ENCODE measurements at places on chromosomes 7 and 10.

- no peak for DNase-seq
These were observed 202.0 kb downstream of the ANK3 start for GRCh38 chr10:60187691-60188090.

GRCh38 chr10:30036341-30036740, 23.0 kb downstream of the JCAD start:
- DNase-seq = peak; percentile 61

- DNase-seq = no peak
These were observed 35.2 kb upstream of the NUB1 start for GRCh38 chr7:151306374-151306773.

GRCh38 chr10:110437761-110438341, 59.9 kb upstream of the DUSP5 start:
- no peak for DNase-seq

DNA sequence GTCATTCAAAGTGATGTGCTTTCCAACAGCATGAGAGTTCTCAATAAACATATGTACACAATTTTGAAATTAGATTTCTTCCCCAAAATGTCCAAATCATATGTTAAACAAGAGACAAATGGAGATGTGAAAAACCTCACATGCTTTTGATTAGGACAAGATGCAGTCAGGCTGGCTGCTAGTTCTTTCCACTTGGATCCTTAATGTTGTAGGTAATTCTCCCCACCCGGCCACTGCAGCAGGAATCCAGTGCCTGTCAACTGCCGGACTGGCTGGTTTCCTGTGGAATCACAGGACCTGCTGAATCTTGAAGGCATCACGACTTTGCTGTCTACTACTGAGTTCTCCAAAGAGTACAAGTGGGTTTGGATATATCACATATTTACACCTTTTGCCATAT, 138.6 kb upstream of the AKR1E2 start:
- no peak for DNase-seq

- peak; percentile 87 for DNase-seq
These were observed 1.8 kb downstream of the PSMG3 start for GRCh38 chr7:1567896-1568510.

DNA sequence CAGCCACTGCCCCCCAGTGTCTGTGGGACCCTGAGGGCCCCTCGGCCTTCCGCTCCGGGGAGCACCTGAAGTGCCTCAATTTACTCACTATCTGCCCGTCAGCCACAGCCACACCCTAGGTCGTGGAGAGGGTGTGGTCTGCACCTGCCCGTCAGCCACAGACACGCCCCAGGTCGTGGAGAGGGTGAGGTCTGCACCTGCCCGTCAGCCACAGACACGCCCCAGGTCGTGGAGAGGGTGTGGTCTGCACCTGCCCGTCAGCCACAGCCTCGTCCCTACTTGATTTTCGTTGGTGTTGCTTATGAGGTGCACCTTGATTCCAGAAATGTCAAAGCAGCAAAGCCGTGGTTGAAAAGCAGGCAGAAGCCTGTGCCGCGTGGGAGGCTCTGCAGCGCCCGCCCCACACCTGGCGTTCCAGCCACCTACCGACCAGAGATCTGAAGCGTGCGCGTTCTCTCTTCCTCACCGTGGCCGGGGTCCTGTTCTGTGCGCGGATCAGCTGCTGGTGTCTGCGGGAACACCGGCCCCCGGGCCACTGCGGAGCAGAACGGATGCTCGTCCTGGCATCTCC, 101.6 kb downstream of the DYNC2I1 start:
- DNase-seq = no peak

GRCh38 chr10:132301371-132302330, 6.1 kb downstream of the STK32C start:
- DNase-seq = no peak

DNA sequence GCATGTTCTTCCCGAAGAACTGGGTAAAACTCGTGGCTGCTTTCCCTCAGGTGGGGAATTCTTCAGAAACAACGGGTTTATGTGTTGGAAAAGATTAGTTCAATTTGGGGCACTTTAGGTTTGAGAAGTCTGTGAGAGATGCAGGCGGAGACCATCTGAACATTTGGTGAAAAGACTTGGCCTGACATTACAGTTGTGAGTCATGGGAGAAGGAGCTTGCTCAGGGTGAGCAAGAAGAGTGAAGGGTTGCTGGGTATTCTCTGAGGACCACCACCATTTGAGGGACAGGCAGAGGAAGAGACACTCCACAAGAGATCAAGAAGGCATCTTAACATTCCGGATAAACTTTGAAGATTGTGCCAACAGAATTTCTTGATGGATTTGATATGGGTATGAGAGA, 88.6 kb downstream of the PODXL start:
- DNase-seq = no peak

GRCh38 chr10:52951824-52952223, 179.2 kb upstream of the MBL2 start:
- peak; percentile 5 for DNase-seq

- no peak for DNase-seq
These were observed 49.6 kb downstream of the SYPL1 start for GRCh38 chr7:106062521-106062931.

- DNase-seq = no peak
These were observed 10.6 kb upstream of the LAMTOR4 start for GRCh38 chr7:100137851-100138760.

All from fibroblast of skin of scalp (primary cell).